ENCODE measurements at places on chromosomes 4 and X.

GRCh38 chr4:87114245-87115062, 106.0 kb downstream of the KLHL8 start:
- DNase-seq, result no peak

DNA sequence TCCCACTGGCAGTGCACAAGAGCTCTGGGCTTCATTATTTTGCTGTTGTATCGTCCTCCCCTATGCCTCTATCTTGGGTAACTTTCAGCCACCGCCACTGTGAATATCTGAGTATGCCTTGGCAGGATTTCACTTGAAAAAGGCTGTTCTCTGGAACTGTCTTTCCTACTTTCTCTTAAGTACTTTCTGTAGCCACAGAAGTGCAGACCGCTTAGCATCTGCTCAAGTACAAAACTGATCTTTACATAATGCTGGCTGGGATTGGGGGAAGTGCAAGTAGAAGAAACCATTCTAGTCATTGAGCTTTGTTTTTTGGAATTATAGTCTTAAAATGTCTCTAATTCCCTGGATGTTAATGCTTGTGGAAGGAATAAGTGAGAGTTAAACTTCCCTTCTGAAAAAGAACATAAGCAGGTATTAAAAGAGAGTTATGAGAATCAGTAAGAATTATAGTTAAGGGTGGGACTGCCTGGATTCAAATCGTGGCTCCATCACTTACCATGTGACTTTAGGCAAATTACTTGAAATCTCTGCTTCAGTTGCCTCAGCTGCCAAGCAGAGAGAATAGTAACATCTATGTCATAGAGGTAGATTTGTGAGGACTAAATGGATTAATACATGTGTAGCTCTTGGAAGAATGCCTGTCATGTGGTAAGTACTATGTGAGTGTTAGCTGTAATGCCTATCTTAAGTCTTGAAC, 77.5 kb downstream of the MID1IP1 start:
- no peak for DNase-seq

DNA sequence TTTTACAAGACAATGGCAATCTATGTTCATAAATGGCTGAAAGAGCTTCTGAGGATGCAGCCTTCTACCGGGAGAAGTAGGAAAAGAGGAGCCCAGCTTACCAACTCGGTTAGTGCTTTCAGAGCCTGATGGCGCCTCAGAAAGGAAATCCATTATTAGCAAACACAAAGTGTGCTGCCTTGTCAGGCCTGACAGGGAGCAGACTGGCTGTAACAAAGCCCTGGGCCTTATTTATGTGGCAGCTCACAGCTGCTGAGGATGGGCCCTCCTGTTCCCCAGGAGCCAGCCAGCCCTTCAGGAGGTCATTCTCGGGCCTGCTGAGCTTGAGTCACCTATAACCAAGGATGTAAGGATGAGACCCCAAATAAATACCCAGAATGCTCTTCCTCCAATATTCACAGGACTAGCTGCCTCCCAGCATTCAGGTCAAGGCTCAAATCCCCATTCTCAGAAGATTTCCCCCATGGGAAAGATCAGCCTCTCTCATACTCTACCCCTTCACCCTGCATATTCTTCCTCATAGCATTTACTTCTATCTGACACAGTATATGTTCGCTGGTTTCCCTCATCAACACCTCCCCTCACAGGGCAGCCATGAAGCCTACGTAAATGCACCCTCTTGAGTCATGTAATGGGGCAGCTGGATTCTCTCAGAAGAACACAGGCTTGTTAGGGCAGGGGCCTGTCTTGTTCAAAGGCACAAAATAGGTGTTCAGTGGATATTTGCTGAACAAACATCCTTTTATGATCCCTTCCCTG, 227.0 kb upstream of the RASGEF1B start:
- DNase-seq, result peak; percentile 0

GRCh38 chr4:108884596-108884995, 121.7 kb upstream of the ETNPPL start:
- DNase-seq, result no peak

DNA sequence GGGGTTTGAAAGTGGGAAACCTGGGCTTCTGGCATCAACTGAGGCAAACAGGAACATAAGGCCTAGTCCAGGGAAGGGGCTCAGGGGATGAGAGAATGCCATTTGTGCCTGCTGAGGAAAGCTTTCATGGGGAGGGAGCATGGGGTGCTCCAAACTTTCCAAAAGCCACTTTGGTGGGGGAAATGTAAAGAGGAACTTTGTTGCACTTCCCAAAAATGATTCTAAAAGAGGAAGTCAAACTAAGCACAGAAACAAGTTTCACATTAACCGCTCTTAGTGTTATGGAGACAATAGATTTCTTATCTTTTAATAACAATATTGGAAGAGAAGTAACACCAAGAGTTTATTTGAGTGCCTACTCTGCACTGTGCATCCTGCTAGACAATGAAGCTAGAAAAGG, 32.3 kb downstream of the GAB3 start:
- no peak for DNase-seq

- DNase-seq, result no peak
Measured at GRCh38 chr4:25913056-25913850, 767 bp upstream of the SMIM20 start.

DNA sequence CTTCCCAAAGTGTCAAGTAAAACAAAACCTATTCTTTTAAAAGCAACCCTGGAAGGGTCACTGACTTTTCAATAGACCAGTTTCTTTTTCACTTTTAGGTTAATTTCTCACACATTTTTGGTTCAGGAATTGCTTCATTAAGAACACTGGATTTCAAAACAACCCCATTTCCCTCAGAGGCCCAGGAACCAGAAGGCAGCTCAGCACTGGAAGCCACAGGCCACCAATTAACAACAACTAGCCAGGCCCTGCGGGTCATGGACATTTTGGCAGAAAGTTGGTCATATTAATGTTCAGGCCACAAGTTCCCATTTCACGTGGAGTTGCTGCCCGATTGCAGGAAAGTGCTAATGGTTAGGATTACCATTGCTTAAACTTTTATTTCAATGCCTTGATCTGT, 39.8 kb downstream of the HAND2 start:
- no peak for DNase-seq

DNA sequence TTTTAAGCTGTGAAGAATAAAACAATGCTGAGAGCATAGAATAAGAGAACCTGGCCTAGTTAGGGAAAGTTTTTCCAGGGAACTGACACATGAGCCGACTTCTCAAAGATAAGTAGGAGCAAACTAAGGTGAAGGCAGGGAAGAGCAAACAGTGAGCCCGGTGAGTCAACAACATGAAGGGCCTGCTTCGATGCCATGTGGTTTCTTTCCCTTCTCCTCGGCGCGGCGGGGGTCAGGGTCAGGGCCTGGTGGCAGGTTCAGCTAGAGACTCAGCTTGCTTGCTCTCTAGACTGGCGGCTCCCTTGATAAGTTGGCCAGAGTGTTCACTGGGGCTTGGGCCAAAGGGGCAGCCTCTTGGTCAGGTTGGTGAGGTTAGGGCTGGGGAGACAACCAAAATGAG, 81.1 kb downstream of the DLG3 start:
- peak; percentile 64 for DNase-seq

DNA sequence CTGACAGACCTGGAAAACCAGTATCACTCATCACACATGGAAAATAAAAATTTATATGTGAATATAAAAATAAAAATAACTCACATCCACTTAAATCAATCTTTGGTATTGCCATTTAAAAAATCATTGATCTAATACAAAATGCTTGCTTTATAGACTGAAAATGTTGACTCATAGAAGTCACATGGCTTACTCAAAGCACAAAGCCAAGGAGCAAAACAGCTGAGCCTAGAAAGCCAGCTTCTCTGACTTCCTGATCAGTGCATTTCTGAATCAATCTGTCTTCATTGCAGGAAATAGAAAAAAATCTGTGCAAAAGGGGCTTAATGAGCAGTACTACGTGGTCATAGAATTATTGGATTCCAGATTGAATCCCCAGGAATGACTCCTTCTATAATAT, 176.9 kb upstream of the HS3ST1 start:
- no peak for DNase-seq

DNA sequence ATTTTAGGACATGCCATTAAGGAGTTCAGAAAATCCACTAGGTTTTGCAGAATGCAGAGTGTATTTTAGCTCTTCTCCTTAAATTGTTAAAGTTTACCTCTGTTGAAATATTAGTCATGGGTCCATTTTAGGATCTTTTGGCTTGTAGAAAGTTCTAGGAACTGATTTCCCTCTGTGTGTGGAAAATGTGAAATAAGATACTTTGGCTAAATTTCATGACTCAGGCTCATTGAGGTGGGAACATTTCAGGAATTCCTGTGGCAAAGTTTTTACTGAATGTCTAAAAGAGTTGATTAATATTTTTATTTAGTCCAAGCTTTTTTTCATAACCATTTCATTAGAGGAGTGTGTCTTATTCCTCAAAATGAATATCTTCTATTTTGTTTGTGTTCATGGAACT, 7.0 kb downstream of the FHIP1A start:
- DNase-seq, result no peak

- peak; percentile 8 for DNase-seq
Measured at GRCh38 chr4:39637586-39638353, 895 bp downstream of the SMIM14 start.

DNA sequence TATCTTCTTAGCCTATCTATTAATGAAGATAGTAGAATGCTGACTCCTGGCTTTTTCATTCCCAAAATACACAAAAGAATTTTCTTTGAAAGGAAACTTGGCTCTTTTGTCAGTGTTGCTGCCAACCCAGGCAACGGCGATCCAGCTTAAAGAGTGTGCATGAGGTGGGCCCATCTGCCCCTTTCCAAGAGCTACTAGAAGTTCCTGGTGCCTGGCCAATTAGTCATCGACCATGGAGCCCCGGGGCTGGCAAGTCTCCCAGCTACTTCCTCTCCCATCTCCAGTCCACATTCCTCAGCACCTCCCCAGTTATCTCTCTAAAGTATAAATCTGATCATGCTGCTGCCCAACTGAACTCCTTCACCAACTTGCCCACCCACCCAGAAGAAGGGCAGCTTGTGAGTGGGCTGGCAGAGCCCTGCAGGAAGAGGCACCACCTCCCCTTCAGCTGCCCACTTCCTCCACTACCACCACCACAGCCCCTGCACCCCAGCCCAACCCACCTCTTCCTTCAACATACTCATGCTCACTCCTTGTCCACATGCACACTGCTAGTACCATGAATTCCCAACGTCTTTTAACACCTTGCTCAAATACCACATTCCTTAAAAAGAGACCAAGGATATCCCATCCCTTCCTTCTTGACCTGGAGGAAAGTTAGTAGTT, 158.2 kb upstream of the MAP3K15 start:
- DNase-seq, result no peak

DNA sequence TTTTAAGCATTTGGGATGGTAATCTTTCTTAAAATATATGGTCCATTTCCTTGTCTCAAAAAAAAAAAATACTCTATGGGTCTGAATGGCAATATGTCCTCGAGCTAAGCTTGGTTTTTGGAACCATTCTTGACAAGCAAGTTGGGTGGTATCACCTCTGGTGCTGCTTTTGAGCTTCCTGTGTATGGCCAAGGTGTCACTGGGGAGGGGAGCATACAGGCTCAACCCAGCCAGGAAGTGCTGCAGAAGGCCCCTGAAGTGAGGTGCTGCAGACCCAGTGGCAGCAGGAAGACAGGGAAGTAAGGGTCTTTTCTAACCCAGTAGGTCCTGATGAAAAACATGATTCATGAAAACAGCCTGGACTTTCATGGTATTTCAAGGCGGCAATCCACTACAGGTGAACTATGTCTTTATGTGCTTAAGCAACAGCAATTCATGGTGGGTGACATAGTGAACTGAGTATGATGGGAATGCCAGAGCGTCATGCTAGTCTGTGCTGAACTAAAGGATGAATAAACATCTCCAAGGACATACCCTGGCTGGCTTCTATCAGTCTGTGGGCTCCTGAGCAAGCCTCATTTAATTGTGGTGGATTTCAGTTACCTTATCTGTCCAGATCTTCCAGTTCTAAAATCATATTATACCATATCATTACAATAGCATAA, 15.1 kb downstream of the TRAPPC2 start:
- no peak for DNase-seq

- DNase-seq, result no peak
Measured at GRCh38 chrX:152878976-152879755, 18.7 kb upstream of the ZNF185 start.

- no peak for DNase-seq
Measured at GRCh38 chr4:26257850-26258249, 63.0 kb upstream of the RBPJ start.

GRCh38 chr4:48243887-48244286, 25.8 kb downstream of the TEC start:
- no peak for DNase-seq

DNA sequence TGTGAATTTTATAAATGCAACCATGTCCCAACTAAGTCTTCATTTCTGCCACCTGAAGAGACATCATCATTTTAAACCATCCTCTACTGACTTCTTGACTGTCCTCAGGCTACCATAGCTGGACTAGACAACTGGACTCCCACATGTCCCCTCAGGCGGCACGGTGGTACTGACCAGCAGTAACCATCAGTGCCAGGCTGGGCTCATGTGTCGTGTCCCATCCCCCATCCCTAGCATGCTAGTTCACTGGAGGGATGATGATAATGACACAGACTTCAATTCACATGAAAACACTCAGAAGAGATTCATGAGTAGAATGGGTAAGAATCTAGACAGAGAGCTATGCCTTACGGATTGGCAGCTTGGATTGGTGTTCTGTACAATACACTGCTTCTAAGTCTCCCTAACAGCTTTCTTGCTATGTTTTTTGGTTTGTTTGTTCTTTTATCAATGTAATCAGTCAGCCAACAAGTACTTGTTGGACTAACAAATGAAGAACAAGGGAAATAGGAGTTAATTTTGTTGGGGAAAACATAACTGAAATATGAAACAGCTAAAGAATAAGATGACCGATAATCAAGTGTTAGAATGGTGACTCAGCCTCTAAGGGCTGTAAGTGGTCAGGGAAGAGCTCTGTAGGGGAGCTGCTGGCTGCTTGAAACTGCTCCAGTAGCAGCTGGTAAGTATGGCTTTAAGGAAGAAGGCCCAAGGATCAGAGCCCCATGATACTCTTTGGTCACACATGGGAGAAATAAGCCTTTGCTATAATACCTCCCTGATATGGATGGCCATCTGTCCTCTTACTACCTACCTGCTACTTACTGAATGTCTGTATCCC, 10.3 kb downstream of the ZDHHC9 start:
- no peak for DNase-seq

DNA sequence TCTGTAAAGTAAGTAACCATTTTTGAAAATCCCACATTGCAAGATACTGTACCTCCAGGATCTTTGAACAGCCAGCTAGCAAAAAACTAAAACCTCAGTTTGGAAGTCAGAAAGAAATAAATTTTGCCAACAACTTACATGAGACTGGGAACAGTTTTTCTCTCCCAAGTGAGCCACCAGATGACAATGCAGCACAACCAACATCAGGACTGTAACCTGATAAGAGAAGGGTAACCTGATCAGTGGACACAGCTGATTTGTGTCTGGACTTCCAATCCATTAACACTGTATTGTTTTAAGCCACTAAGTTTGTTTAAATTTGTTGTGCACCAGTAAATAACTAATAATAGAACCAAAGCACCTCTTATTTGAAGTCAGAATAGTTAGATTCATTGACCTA, 923.3 kb downstream of the FAT4 start:
- DNase-seq, result no peak

DNA sequence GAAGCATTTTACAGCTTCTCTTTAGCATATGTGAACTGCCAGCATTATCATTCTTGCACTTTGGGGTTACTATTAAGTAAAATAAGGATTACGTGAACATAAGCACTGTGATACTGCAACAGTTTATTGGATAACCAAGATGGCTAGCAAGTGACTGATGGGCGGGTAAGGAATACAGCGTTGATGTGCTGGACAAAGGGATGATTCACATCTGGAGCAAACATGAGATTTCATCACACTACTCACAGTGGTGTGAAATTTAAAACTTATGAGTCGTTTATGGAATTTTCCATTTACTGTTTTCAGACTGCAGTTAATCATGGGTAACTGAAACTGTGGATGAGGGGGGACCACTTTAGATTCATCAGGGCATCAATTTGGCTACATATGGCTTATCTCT, 16.0 kb downstream of the NBDY start:
- no peak for DNase-seq

Data from NCI-H510A (cell line).